ENCODE measurements at places on chromosomes 7 and 10.
A peak's percentile ranks its signal among the peaks of the same experiment; 100 is the strongest.

GRCh38 chr10:133295426-133296320, 13.0 kb downstream of the TUBGCP2 start:
- DNase-seq = no peak

DNA sequence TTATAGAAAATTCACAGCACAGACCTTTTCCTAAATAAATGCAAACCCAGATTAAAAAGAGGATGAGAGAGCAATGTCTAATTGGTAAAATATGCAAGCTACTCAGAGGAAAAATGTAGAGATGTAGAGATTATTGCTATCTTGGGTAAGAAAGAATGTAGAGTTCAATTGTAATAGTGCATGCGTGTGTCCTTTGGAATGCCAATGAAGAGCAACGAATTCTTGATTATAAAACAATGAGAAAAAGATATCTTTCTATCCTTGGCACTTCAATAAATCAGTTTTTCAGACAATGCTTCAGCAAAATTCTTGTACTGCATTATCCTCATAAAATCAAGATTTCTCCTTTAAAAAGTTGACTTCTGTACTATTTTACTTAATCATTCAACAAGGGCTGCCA, 50.9 kb downstream of the SEMA3D start:
- peak; percentile 16 for DNase-seq

GRCh38 chr7:87451187-87451586, 24.3 kb downstream of the ABCB4 start:
- DNase-seq = no peak

DNA sequence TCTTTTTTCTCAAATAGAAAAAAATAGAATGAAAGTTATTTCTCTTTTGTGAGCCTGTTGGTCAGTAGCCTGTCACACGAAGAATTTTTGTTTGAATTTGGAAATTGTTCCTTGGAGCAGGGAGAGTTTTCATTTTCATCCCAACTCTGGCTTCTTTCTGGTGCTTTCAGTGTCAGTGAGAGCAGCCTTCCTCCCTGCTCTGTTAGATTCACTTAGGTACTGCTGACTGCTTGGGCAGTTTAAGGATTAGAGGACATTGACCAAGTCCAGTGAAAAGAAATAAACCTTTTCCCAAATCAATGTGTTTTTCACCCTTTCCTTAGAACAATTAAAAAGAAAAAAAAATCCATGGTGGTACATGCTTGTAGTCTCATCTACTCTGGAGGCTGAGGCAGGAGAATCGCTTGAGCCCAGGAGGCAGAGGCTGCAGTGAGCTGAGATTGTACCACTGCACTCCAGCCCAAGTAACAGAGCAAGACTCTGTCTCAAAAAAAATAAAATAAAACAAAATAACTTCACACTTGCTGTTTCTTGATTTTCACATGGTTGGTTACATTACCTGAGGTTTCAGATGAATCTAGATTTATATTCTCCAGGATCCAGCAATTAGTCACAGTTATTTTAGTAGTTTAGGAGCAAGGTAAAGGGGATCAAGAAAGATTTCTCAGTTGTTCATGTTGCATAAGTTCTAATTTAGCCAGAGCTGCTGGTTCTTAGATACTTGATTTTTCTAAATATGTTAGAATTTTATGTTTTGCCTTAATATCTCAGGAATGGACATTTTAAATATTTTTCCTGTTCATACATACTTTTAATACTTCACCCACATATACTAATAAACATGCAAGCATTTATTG, 63.1 kb downstream of the ZNRF2 start:
- no peak for DNase-seq

DNA sequence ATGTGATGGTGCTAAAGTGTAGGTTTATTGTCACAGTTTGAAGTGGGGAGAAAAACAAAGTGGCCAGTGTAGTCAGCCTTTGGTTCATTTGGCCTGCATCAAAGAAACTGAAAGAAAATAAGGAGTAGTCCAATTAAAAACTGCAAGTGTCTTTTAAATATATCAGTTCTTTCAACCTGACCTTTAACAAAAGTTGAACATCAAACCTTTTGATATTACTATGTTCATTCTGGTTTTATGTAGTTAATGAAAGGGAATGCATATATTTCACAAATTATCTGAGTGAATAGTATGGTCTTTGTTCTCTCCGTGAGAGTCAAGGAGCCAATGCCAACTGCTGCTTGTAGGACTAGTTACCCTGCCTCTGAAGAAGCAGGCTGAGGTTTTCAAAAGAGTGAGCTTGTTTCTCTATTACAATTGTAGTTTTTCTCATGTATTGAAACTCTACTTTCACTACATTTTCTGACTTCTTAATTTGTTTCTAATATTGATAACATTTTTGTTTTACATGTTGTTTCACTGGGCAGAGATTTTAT, 1160.8 kb upstream of the LRRTM3 start:
- no peak for DNase-seq

DNA sequence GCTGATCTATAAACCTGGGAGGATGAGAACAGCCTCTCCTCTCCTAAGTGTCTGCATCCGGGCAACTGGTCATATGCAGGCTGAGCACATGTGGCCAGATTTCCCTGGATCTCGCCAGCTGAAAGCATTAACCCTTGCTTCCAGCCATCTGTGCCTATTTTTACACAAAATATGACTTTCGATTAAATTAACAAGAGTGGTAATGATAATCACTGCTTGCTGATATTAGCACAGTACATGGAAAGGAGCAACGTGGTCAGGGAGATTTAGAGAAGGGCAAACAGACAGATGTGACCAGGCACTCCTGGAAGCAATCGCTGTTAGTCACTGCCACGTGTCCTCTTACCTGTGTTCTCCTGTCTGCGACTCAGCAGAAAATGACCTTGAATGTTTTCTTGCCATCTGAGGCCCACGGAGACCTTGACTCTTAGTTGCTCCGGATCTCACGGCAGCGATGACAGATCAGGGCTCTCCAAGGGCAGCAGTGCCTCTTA, 59.5 kb upstream of the NPTX2 start:
- DNase-seq = no peak

GRCh38 chr10:67257018-67257417, 331.2 kb downstream of the LRRTM3 start:
- DNase-seq = peak; percentile 1

GRCh38 chr10:65183236-65183635, 1662.0 kb downstream of the REEP3 start:
- DNase-seq = no peak

DNA sequence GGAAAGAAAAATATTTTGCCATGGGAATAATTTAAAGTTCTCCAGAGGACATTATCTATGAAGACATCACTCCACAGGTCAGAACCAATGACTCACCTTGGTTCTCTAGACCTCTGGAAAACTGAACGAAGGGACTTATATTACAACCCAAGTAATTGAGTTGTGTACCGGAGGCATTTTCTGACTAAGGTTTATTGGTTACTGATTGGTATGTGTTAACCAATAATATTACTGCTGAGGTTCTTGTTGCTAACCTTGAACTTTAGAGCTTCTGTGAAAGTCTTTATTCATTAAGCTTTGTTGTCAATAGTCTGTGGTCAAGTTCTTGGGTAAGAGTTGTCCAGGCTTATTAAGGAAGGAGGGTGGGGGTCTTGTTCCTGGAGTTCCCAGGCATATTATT, 78.1 kb upstream of the MTPN start:
- DNase-seq = no peak

DNA sequence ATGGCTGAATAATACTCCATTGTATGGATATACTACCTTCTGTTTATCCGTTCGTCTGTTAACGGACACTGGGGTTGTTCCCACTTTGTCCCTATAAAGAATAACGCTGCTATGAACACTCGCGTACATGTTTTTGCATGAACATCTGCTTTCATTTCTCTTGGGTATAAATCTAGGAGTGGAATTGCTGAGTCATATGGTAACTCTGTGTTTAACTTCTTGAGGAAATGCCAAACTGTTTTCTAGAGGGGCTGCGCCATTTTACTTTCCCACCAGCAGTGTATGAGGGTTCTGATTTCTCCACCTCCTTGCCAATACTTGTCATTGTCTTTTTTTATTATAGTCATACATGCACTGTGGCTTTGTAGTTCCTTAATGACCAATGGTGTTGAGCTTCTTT, 20.6 kb upstream of the RASSF4 start:
- DNase-seq = no peak

GRCh38 chr7:135291809-135292253, 58.2 kb downstream of the STRA8 start:
- peak; percentile 96 for DNase-seq

- no peak for DNase-seq
These were observed 153.2 kb upstream of the ADO start for GRCh38 chr10:62651341-62651740.

DNA sequence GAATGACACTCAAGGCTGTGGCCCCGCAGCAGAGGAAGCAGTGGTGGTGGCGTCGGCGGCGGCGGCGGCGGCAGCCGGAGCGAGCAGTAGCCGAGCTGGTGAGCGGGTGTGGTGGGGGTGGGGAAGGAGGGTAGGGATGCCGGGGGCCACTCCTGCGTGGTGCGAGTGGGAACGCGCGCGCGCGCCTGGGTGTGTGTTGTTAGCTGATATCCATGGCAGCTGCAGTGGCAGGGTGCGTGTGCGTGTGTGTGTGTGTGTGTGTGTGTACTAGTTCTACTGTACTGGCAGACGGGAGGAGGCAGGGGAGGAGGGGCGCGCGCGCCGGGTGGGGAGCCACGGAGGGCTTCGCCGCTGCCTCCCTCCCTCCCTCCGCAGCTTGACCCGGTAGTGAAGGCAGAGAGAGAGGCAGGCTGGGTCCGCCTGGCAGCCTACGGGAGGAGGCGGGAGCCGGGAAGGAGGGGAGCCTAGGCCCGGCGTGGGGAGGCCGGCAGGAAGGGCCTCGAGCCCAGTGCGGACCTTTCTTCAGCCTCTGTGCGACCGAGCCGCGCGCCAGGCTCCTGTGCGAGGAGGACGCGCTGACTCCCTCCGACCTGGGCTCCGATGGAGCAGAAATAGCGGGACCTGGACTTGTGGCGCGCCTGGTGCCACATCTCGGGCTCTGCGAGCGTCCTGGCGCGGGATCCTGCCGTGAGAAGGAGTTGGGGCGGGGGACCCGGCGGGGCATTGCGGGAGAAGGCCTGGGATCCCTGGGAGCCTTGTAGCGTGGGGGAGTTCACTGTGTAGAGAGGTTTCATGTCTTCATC, at the start of gene MAGI2:
MAGI2 (minus strand) TSS at position 110 of the 803 bp plus-strand sequence. CDS start 347 bp downstream, outside the sequence.
- no peak for DNase-seq

DNA sequence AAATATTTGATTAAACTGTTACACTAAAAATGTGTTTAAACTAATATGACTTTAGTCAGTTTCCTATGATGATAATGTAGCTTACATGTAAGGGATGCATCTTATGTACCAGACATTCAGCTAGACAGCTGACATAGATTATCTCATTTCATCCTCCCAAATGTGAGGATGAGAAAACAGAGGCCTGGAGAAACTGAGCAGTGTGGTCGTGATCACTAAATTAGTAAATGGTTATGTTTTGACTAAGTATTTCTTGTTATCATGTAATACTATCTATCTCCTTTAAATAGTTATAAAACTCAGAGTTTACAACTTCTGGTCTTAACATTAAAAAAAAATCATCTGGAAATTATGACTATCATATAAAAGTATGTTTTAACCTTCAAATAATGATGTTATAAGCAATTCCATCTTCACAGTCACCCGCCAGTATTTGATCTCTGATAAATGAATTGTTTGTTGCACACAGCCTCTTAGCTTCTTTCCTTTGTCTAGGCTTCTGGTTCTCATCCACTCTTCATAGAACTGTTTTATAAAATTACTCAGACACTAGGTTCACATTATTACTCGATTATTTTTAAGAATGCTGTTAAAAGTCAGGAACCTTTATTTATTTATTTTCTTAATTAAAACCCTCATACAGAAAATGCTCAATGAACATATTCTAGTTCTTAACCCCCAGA, 33.6 kb upstream of the HDAC9 start:
- DNase-seq = no peak

DNA sequence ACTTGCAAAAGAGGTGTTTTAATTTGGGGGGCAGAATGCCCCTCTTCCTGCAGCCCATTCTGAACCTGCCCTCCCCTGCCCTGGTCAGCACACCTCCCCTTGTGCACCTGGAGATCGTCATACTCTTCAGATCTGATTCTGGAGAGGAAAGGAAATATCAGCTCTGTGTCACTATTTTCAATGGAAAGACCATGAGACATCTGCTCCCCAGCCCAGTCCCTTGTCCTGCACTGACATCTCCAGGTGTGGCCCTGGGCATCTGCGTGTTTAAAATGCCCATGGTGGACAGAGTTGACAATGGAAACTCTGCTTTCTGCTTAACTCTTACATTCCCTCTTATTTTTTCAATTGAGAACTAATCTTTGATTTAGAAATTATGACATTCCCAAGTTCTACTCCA, 41.6 kb upstream of the RASGEF1A start:
- no peak for DNase-seq

- DNase-seq = no peak
These were observed 122.3 kb downstream of the VIPR2 start for GRCh38 chr7:159022238-159022993.

GRCh38 chr7:151833691-151834090, 43.2 kb downstream of the PRKAG2 start:
- DNase-seq = no peak

DNA sequence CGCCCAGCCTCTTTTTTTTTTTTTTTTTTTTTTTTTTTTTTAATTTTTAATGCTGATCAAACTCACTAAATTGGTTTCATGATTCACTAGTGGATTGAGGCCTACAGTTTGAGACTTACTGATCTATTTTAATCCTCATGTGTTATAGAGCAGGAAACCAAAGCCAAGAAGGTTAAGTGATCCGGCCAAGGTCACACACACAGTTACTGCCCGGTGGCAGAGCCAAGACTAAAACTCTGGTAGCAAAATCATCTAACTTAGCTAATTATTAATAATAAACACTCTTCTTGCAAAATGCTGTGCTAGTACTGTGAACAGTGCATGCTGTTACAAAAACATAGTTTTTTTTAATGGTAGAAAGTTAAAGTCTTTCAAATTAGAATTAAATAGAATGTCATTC, 188.3 kb upstream of the NFE2L3 start:
- DNase-seq = no peak

DNA sequence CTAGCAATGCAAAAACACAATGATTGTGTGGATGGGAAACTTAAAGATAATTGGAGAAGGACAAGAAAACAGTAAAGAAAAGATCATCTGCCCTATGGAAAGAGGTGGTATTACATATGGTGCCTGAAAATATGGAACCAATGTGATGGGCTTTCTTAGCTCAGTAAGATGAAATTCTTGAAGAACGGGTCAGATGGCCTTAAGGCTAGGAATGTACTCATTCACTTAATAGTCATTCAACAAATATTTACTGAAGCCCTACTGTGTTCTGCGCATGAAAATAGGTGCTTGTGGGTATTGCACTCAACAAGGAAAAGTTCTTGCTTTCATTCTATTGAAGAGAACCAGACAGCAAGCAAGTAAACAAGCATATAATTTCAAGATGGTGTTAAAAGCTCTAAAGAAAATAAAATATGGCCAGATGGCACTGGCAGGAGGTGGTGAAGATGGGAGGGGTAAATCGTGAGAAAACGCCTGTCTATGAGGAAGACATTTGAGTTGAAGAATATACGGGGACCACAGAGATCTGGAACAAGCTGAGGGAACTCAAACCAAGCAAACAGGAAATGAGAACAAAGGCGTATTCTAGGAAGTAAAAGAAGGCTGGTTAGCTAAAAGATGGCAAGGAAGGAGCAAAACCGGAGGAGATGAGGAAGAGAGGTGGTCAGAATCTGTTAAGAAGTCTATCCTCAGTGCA, 179.7 kb downstream of the ANK3 start:
- DNase-seq = no peak

GRCh38 chr7:117014673-117015133, 61.4 kb downstream of the ST7 start:
- no peak for DNase-seq

Data from kidney epithelial cell (primary cell).